ENCODE measurements at places on chromosomes 6 and 20.

GRCh38 chr6:108166664-108167448 lies 1.0 kb downstream of the NR2E1 start:
- DNase-seq: no peak

GRCh38 chr20:53354314-53354713 lies 239.3 kb downstream of the ZNF217 start:
- DNase-seq: no peak

GRCh38 chr20:61861054-61861841 lies 204.4 kb downstream of the TAF4 start:
- no peak for DNase-seq

DNA sequence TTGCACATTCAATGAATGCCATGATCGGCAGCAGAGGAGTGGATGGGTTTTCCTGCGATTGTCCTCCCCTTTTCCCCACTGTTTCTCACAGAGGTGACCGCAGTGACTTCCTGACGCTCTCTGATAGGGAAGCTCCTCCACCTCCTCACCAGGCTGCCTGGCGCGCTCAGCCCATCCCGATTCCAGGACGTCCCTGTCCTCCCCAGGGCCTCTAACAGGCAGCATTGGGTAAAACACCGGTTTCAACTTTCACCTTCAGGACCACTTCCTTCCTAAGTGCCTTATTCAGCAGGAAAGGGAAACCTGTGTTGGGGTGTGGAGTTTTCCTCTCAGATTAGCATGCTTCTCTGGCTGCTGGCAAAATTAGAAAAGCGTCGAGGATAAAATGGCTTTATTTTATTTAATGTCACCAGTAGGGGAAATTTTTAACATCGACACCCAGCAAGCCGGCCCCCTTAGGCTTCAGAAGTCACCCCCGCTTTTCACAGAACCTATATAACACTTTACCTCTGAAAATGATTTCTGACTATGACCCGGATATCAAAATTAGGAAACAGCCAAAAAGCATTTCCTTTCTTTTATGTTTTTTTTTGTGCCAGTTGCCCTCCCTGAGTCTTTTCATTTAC lies 570.4 kb upstream of the GJE1 start:
- peak; percentile 9 for DNase-seq

DNA sequence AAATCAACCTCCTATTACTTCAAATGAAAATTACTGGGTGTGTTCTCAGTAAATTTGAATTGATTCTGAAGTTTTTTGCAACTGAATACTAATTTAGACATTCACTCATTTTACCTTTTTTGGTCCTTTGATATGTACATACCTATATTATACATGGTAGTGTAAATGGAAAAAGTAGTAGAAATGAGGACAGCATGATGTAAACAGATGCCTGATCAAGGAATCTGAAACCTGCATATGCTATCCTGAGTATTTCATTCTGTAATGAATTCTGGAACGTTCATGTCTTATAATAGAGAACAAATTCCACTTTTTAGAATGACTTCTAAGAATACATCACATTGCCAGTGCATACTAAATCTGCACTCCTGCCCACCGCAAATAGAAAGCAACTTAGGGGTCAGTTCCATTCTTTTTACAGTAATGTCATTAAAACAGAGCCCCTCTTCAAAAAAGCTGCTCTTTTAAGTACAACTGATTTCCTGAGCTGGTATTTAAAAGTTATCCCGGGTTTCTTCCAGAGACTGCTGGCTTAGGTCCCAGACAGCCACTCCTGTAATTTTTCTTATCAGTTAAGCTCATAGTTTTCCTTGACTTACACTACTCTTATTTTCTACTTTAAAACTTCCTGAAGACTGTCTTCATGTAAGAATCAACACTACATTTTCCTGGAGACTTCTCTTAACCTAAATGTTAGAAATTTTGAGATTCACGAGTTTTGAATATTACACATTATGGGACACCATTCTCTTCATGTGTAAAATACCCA lies 48.4 kb downstream of the MAP3K7 start:
- peak; percentile 26 for DNase-seq

DNA sequence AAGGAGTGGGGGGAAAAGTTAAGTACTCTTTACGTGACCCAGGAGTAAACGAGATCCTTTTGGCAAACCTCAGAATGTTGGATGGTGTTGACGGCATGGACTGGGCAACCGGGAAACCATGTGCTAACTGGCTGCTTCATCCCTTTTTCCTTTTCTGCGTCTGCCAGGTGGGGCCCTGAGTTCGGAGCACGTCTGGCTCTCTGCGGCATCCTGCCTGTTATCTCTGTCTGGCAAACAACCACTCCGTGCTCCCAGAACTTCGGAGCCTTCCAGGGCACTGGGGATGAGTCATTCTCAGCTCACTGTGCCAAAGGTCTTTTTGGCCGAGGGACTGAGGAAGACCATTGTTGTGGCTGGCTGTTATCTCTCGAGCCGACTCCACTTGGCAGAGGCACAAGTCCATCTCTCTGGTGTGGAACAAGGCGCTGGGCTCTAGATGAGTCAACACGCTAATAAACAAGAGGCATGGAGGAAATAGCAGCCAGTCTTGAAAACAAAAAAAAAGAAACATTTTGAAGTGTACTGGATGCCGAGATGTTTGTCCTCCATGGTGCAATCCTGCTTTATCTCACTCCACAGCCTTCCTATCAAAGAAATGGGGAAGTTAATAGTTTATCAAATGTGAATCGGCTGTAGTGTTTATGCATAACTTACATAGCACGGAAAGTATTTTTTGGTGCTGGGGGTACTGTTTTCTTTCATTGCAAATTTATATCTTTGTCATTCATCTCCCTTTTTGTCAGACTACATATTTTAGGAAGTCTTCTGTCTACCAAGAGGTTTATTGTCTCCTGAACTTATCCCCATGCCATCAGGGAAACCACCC lies 64.6 kb upstream of the TXNDC5 start:
- DNase-seq: peak; percentile 78

DNA sequence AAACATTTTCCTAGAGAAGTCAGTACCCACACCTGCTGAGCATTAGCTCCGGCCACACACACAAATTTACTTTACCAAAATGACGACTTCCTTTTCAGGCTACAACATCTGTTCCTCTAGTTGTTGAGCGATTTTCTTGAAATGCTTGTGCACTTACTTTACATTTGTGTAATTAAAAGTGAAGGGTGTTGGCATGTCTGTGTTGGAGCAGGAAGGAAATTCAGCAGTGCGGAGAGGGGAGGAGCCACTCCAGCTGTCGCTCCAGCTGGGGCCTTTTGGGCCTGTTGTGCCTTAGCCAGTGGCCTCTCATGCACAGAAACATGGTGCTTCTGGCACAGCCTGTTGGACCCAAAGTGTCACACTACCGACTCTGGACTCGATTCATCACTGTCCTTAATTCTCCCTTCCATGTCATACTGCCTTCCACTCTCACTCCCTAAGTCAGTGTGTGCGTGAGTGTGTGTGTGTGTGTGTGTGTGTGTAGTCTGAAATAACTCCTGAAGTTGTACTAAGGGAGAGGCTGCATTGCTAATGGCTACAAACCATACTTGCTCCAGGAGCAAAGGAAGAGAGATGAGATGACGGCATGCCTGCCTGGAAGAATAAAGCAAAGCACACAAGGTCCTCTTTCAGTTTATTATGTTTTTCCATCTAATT lies 191.8 kb upstream of the ARG1 start:
- no peak for DNase-seq

DNA sequence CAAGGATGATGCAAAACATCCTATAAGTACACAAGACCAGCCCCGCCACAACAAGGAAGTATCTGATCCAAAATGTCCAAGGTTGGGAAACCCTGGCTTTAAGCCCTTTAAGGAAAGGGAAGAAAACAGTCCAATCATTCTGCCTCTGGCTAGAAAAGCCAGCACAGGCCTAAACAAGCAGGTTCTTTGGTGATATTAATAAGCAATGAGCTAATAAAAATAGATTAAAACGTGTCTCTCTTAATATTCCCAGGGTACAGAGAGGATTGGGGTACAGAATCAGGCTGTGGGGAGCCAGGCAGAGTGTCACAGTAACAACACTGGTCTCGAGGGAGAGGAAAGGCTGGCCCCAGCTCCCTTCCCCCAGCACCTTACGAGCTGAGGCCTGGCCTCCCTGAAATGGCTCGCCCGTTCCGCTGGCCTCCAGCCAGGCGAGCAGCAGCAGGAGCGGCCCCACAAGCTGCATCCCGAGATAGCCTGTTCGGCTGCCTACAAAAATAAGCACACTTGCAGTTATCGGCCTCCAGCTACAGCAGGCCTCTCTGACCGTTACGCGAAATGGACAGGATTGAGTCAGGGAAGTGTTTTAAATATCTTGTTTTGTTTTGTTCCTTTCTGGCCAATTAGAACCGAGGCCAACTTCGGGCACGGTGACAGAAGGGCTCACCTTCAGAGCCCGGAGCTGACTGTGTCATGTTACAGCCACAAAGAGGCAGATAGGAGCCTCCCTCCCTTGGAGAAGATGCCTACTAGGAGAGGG lies 4.0 kb upstream of the ZMYND8 start:
- DNase-seq: peak; percentile 77

GRCh38 chr20:58306421-58307261 lies 2.9 kb upstream of the RAB22A start:
- DNase-seq: peak; percentile 46

DNA sequence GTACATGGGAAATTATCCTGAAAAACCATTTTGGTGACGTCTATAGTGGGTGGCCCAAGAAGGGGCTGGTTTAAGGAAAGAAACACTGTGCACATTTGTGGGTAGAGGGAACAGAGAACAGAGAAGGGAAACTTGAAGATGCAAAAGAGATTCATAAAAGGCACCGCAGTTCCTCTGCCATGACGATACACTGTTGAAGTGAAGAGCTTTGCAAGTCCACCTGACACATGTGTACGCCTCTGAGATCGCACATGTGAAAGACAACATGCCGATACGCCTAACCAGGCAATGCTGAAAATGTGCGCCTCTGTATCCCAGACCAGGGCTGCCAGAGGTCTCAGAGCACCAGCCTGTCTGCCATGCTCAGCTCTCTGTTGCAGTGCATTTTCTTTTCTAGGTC lies 180.9 kb downstream of the KIF16B start:
- no peak for DNase-seq

DNA sequence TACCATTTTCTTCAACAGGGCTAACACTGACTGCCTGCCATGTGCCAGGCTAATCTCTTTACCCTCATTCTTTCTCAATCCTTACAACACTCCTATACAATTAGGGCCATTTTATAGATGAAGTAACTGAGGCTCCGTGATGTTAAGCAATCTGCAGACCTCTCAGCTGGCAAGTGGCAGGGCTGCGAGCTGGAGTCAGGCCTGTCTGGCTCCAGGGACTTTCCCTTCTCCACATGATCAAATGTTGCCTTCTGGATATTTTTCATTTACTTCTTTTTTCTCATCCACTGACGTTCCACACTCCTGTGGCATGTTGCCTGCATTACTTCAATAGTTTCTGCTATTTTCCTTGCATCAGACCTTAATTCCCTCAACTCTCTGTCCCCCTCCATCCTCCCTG lies 55.2 kb upstream of the TAGAP start:
- no peak for DNase-seq

- DNase-seq: no peak
Observed at GRCh38 chr6:26452631-26453235, 5.0 kb upstream of the BTN2A1 start.

DNA sequence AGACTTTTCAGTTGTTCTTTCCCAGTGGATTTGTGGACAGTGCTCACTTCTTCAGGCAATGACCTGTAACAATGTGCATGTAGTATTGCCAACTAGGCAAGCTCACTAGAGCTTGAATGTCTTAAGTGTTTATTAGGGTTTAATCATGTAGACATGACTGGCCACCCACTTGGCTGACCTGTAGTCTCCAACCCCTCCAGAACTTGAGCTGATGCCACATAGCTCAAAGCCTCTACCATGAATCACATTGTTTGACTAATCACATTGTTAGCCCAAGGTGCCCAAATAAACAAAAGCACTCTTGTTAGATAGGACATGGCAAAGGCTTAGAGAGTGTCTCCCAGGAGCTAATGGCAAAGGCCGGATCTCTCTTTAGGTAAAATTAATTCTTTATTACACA lies 272.7 kb downstream of the GRIK2 start:
- DNase-seq: no peak

DNA sequence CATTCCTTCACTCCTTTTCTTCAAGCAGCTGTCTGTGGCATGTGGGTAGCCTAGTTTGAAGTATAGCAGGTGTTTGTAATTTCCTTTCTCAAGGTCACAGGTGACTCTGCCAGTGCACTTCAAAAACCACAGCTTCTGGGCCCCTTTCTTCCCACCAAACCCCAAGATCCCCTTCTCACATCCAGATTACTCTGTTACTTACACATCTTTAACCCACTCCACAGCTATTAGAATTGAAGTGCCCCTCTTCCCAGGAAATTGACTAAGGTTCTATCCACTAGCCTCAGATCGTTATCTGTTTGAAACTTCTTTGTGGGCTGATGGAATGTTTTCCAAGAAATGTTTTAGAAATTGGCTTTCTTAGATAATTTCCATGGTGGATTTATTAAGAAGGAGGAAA lies 150.8 kb downstream of the AHI1 start:
- no peak for DNase-seq

GRCh38 chr6:139296927-139297326 lies 5.1 kb upstream of the TXLNB start:
- no peak for DNase-seq

DNA sequence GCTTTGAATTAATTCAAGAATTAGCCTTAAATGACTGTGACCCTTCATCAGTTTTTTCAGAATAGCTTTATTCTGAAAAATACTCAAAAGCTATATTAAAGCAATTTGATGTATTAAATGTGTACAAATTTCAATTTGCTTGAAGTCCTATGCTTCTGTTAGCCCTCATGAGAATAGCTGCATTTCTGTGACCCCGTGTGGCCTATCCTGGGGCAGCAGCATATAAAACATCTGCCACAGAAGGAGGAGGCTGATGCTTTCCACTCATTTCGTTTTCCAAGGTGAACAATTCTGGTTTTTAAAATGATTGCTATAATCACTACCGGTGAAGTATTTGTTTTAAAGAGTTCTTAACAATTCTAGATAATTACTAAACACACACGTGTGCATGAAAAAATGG lies 360.3 kb downstream of the BTBD9 start:
- no peak for DNase-seq

GRCh38 chr6:107864226-107865127 lies 40.4 kb upstream of the SCML4 start:
- DNase-seq: no peak

- no peak for DNase-seq
Observed at GRCh38 chr20:10490706-10491105, 55.6 kb downstream of the SLX4IP start.

All from transverse colon (tissue), 4 donors.